ENCODE measurements at places on chromosomes 13 and 19. TPM values are rescaled to one million over a fixed set of nuclear protein-coding genes. Genes with fewer than 3 reads are reported as not detected.

DNAAF3 gene
- not detected for total RNA-seq

SYNGR4 gene
- not detected for total RNA-seq

HPN gene
- not detected for total RNA-seq

FTL gene
- total RNA-seq = 799 TPM

SPRY2 gene
- not detected for total RNA-seq

ZNF763 gene
- total RNA-seq = 2.7 TPM

RFXAP gene
- 15.8 TPM for total RNA-seq

ATP4A gene
- total RNA-seq = not detected

SELENOV gene
- total RNA-seq = not detected

ODAD3 gene
- not detected for total RNA-seq

OR7A5 gene
- total RNA-seq = not detected

OR7G1 gene
- not detected for total RNA-seq

FUT3 gene
- total RNA-seq = not detected

OPA3 gene
- 15.2 TPM for total RNA-seq

EFNB2 gene
- total RNA-seq = 0.19 TPM

APC2 gene
- 0.15 TPM for total RNA-seq

OVOL3 gene
- not detected for total RNA-seq

LRG1 gene
- total RNA-seq = 0.05 TPM
